ENCODE measurements at places on chromosomes 1 and 21.

DNA sequence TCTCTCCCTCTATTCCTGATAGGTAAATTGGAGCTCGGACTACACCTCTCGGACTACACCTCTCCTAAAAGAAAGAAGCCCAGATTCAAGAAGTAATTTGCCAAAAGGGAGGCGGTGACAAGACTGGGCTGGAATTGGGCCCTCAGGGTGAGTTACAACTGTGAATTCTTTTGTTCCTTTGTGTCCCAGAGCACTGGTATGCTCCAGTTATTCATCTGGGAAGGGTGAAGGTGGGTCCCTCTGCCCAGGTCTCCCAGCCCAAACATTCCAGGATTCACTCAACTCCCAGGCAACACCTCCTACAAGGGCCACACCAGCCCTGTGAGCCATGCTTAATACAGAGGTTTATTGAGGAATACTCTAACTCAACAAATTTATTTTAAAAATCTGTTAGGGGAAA is 69.2 kb downstream of the LMX1A start:
- DNase-seq, result no peak

GRCh38 chr1:109598156-109598555 is 21.3 kb downstream of the GNAT2 start:
- DNase-seq, result no peak

GRCh38 chr1:162090378-162090777 is 20.9 kb downstream of the NOS1AP start:
- no peak for DNase-seq

DNA sequence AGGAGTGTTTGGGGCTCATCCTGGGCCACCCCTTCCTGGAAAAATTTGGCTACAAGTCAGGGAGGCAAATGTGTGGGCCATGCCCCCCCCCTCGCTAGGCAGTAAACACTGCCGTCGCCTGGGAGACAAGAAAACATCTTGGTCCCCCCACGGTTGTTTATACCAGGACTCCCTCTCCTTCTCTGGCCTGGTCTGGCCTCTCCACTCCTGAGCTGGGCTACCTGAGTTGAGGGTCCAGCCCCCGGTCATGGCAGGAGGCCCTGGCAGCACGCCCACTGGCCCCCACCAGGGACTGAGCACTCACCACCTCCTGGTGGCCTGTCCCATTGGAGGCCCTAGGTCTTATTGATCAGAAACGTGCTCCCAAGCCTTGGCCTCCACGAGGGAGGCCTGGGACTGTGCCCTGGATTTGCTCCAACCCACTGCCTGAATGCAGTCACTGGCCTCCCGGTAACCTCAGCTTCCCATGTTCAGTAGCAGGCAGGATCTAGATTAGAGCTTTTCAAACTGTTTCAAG is 15.8 kb downstream of the KCNQ4 start:
- no peak for DNase-seq

DNA sequence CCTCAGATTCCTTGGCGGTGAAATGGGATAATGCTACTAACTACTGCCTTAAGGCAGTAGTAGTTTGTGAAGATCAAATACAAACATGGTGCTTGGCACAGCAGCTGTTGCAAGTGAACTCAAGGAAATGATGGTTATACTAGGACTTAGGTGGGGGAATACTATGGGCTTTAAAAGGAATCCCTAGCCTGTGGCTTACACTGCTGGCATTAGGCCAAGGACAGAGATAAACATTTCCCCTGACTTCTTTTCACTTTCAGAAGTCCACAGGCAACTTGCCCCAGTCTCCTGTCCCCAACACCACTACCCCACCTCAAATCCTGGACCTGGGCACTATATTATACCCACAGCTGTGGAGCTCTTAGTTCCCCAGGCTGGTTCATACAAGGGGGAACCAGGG is 13.1 kb upstream of the VAMP4 start:
- DNase-seq, result no peak

DNA sequence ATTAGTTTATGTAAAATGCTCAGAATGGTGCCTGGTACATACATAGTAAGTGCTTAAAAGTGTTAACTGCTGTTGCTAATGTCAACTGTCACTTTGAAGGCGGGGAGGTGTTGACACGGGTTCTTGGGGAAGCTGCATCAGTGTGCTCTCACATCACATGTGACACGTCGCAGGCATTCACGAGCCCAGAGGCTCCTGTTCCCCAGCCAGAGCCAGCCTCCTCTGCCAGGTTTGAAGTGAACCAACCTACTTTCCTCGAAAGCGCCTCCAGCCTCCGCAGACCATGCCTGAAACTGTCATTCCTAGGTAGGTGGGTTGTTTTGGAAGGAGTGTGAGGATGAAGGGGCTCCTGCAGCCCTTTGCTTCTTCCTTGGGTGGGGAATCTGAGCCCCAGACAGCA is 13.8 kb downstream of the GALNT2 start:
- DNase-seq, result no peak

GRCh38 chr1:6981595-6981994 is 196.3 kb downstream of the CAMTA1 start:
- no peak for DNase-seq

- no peak for DNase-seq
These were observed 15.2 kb downstream of the DOP1B start for GRCh38 chr21:36171741-36172331.

DNA sequence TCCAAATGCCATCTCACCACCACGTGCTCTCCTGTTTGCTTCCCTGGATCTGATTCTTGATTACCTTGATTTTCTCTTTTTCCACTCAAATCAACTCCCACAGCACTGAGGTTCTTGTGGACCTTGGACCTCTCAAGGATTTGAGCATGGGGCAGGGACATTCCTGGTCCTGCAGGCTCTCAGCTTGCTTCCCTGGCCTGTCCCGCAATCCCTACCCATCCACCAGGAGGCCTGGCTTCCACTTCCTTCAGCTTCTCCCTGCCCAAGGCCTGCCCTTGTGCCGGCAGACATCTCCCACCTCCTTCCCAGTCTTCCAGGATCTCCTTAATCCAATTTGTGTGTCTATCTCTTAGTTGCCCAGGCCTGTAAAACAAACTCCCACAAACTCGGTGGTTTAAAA is 21.6 kb downstream of the PLA2G2A start:
- DNase-seq, result no peak

GRCh38 chr1:95208876-95209275 is 25.1 kb upstream of the RWDD3 start:
- no peak for DNase-seq

DNA sequence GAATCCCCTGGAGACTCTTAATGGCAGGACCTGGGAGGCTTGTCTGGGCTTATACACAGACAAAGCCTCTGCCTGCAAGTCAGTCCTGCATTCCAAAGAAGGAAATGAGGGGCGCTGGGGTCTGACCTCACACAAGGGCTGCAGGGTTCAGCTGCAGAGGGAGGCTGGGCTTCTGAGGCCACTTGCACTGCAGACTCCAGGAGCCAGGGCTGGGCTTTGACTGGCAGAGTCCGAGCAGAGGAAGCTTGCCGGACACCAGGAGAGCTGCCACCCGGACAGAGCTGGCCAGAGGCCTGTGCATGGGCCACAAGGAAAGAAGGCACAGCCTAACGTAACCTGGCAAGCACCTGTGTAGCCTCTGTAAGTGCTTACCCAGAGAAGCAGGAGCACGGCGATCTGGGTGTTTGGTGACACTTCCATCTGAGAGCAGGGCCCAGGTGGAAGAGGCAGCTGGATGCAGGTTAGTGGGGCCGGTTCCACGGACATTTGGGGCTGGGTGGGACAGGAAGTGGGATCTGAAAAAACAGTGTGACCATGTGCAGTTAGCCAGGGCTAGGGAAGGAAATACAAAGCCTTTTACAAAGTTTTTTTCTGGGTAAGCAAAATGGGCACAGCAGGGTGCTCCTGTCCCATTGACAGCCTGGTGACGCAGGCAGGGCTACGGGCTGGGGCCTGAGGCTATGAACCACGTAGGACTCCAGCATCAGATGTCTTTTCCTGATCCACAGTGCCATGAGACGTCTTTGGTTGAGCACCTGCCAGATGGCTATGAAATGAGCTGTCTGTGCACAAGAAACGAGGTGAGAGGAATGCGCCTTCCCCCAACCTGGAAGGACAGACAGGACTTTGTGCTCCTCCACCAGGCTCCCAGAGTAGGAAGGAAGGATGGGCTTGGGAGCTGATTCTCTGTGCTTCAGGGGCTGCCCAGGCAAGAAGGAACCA is 37.3 kb upstream of the LBR start:
- DNase-seq, result no peak

DNA sequence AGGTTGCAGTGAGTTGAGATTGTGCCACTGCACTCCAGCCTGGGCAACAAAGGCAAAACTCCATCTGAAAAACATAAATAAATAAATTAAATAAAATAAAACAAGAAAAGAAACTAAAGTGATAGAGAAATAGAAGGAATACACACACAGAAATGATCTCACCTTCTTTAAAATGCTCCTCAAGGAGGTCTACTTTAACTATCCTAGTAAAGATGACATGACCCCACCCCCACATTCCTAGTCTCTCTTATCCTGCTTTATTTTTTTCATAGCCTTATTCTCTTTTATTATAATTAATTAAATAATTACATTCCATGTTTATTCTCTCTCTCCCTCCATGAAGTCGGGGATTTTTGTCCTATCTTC is 18.0 kb upstream of the CR1L start:
- no peak for DNase-seq

- no peak for DNase-seq
These were observed 1.4 kb downstream of the NPPB start for GRCh38 chr1:11857164-11857851.

DNA sequence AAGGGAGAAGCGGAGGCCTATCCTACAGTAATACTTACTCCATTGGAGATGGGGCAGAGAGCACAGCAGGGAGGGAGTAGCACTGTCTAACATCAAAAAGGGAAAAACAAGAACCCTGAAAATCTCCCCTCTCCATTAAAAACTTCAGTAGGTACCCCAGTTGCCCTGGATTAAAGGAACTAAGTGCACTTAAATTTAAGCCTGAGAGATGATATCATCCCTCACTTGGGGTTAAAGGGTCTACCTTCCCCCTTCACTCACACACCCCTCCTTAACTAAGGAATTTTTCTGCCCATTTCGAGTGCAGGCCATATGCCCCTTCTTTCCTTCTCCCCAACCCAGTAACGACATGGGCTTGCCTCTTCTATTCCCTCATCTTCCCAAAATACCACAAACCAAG is 3.7 kb upstream of the MTMR11 start:
- no peak for DNase-seq

DNA sequence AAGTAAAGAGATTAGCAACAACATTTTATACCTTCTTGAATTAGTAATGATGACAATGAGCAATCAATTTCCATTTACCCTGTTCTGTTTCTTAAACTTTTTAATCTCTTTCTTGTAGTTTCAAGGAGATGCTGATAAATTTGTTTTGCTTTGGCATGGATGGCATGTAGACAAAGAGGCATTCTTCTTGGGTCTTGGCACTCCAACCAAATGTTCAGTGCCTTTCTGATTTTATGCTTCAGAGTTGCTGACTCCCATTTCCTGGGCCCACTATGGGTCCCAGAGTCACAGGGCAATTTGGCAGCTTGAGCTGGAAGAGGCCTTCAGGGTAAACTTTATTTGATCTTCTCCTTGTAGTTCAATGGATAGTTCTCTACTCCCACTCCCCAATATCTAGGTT is 42.1 kb upstream of the OSBPL9 start:
- no peak for DNase-seq

DNA sequence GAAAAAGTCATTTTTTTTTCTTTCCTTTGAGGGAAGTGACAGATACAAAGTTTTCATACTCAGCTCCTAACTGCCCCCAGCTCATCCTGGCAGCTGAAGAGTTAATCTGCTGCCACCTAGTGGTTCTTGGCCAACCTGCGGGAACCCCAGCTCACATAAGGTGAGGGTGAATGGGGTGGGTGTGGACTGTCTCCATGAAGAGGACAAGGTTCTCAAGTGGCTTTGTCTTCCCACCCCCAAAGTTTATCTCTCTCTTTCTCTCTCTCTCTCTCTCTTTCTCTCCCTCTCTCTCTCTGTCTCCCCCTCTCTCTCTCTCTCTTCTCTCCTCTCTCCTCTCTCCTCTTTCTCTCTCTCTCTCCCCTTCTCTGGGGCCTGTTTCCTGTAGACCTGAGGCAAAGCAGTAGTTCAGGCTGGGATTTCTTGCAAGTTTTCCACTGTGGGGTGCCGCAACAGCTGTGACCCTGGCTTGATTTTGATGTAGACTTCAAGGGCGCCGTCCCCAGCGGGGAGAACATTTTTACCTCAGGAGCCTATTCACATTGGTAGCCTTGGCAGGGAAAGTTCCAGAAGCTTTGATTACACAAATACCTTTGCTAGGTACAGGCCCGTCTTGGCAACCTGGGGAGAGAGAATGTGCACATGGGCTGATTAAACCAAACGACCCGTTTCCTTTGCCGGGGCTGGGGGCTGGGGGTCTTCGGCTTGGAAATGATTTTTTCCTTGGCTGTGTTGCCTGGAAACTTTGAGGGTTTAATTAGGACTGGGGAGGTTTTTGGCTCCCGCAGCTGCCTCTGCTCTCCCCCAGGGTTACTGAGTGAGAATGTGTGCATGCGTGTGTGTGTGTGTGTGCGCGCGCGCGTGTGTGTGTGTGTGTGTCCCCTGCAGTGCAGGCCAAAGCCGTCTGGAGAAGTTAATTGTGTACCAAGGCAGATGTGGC is 135.9 kb downstream of the TM2D1 start:
- DNase-seq, result peak; percentile 34

- DNase-seq, result no peak
These were observed 38.4 kb downstream of the VCAM1 start for GRCh38 chr1:100757946-100758345.

DNA sequence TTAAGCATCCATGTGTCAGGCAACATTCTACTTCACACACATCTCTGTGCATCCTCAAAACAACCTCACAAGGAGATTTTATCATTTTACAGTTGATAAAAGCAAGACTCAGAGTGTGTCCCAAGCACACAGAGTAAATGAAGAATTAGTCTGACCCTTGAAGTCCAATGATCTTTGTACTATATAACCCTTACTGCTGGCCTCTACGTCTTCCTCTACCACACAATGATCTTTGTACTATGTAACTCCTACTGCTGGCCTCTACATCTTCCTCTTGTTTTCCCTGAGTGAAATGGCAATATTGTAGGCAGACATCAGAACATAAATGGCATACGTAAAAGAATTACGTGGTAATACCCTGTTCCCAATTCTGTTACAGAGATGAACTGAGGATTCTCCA is 55.3 kb downstream of the AHCTF1 start:
- no peak for DNase-seq

DNA sequence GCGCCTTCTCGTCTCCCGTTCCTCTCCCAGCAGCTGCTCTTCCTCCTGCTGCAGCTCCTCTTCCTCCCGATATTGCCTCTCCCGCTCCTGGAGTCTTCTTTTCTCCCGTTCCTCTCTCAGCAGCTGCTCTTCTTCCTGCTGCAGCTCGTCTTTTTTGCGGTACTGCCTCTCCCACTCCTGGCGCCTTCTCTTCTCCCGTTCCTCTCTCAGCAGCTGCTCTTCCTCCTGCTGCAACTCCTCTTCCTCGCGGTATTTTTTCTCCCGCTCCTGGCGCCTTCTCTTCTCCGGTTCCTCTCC is 5.3 kb downstream of the TCHH start:
- DNase-seq, result no peak

All from activated gamma-delta T cell treated with Interleukin-2 at 50 U/mL for 16 hours (primary cell).